ENCODE measurements at places on chromosomes 7 and 10.

- DNase-seq = no peak
Measured at GRCh38 chr10:87930141-87930540, 66.7 kb downstream of the PTEN start.

- no peak for DNase-seq
Measured at GRCh38 chr10:77240041-77240652, 397.5 kb downstream of the KCNMA1 start.

DNA sequence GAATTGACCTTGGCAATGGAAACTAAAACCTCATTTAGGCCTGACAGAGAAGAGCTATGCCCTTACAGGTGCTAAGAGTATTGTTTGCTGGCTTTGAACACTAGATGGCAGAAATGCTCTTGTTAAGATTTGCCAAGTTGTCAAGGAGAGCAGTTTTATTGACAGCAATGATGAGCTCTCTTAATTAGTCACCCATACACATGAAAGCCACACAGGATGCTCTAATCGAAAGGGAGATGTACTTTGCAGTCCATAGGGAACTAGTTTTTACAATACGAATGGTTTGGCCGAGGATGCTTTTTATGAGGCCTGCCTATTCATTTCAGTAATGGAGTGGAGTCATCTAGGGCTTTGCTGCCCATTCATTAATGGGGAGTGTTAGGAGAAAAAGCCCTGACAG is 45.4 kb upstream of the MBL2 start:
- no peak for DNase-seq

DNA sequence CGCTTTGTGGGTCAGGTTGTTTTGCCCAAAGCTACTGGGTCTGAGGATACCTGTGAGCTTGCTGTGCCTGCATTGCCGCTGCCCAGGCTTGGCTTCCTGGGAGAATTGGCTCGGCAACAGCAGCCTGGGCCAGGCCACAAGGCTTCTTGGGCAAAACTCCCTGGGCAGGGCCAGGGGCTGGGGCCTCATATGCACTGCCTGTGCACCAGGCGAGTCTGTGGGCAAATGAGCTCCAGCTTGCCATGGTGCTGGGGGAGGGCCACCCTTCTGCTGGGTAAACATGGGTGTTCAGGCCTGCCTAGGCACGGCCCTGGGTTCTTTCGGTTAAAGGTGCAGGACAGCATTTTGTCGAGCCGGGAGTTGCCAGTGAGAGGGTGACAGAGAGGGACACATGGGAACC is 19.4 kb downstream of the ZMIZ1 start:
- DNase-seq = no peak
